ENCODE measurements at places on chromosomes 1 and 21.

DNA sequence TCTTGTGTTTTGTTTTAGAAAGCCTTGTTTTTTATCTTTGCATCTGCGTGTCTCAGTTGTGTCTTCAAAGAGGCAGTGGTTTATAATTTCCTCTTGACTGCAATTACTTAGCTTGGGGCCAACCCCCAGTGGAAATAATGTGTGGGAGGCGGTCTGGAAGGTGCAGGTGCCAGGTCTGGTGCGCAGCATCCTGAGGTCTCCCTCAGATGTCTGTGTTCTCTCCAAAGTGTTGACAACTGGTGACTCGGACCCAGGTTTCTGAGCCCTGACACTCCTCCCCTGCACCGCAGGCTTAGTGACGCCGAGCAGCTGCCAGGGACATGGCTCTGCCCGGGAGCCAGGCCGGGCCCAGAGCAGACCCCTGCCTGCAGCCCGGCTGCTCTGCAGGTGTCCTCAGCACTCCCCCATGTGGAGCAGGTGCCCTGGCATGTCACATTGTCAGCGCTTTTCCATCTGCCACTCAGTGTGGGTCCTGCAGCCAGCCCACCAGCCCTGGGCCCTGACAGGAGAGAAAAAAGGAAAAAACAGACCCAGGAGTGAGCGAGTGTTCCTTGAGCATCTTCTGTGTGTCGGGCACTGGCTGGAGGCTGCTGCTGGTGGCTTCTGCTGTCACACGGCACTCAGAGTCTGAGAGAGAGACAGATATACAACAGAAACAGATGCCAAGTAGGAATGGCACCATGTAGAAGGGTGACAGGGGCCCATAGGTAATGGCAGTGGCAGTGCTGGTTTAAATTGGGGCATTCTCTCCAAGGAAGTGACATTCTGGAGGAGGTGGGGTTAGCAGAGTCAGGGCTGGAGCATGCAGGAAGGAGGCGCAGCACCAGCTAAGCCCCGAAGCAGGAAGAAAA lies 24.8 kb upstream of the SELENON start:
- no peak for DNase-seq

DNA sequence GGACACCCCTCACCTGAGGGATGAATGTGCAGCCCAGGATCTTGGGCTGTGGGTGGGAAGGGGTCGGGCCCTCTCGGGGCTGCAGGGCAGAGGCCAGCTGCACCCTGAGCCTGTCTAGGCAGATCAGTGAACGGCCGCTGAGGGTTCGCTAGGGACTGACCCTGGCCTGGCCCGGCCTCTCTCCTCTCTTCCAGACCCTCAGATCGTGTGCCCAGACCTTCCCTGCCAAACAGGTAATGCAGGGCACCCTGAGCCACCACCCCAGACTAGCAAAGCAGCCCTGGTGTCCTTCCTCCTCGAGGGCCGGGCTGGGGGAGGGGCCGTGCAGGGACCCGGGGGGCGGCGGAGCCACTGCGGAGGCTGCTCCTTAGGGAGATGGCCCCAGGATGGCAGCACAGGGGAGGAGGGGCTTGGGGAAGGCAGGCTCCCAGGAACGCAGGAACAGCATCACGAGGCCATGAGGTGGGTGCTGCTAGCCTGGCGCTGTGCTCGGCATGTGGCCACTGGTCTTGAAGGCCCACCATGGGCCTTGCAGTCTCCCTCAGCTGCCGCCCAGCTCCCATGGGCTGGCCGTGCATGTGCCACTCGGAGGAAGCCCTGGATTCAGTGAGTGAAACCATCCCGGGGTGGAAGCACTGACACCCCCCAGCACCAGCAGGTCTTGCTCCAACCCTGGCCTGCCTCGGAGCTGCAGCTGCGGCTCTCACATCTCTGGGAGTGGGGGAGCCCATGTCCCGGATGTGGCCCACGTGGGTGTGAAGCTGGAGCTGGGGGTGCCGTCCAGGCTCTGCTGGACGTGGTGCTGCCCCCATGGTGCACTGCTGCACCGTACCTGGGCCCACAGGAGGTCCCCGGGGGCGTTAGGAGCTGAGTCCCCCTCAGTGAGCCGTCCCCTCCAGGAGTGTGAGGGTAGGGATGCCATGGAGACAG lies 28.7 kb downstream of the COL6A2 start:
- no peak for DNase-seq

GRCh38 chr1:3892748-3893147 lies 7.3 kb downstream of the C1orf174 start:
- no peak for DNase-seq

- DNase-seq, result peak; percentile 89
Observed at GRCh38 chr1:155061381-155062150, 2.0 kb upstream of the EFNA4 start.

- no peak for DNase-seq
Observed at GRCh38 chr21:35681946-35682345, 378.4 kb downstream of the SETD4 start.

DNA sequence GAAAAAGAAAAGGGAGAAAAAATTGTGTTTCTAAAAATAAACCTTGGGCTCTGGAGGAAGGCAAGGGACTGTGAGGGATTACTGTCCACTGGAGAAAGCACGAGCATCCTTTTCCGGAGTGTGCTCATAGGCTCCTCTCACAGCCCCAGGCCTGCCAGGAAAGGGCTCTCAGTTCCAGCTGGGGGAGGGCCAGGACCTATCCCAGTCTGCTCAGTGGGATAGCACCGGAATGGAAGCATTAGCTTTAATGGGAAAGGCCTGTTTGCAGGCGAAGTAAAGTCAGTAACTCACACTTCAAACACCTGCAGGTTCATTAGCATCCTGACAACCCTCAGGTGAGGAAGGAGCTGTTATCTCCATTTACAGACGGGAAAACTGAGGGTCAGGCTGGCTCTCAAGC lies 113.9 kb upstream of the USP24 start:
- DNase-seq, result peak; percentile 27

DNA sequence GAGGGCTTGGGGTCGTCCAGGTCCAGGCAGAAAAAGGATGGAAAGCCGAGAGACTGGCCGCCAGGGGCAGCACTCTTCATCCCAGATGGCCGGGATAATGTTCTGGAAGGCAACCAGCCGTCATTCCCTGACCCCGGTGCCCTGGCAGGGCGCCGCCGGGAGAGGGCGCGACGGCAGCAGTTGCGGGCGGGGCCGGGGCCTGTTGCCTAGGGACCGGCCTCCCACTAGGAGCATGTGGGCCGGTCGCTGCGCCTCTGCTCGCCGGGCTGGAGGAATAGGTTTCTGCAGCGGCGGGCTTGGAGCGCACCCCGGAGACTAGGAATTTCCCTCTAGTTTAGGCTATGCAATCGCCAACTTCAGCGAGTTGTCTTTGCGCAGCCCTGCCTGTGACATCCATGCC lies 11.0 kb downstream of the DMRTB1 start:
- peak; percentile 95 for DNase-seq

DNA sequence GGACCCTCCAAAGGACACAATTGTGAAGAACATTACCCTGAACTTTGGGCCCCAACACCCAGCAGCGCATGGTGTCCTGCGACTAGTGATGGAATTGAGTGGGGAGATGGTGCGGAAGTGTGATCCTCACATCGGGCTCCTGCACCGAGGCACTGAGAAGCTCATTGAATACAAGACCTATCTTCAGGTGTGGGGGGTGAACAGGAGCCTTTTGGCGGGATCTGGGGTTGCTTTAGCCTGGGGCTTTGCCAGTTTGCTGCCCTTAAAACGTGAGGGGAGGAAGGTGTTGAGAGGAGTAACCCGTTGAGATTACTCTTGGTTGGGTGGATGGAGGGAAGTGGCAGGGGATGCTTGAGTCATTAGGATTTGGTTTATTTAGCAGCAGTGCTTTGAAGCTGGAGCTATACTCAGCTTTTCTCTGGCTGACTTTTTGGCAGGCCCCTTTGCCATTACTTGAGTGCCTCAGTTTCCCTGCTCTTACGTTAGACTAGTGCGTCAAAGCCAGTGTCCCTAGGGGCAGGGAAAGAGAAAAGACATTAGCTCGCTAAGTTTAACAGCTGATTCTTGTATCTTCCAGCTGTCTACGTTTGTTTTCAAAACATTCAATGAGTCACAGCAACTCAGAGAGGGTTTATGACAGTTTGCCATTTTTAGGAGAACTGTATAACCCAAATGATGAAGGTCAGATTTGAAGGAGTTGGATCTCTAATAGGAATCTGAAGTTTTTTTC lies 4.4 kb downstream of the NDUFS2 start:
- DNase-seq, result no peak

DNA sequence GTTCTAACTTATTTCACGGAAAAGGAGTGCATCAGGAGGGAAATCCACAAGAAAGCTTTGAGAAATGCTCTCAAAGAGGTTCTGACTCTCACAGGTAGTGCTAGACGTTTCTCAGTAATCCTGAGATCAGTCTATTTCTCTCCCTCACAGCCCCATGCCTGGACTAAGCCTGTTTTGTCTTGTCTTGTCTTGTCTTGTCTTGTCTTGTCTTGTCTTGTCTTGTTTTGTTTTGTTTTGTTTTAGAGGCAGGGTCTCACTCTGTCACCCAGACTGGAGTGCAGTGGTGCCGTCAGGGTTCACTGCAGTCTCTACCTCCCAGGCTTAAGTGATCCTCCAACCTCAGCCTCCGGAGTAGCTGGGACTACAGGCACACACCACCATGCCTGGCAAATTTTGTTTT lies 133.3 kb upstream of the SGIP1 start:
- DNase-seq, result no peak

GRCh38 chr1:27607239-27607804 lies 3.4 kb upstream of the AHDC1 start:
- no peak for DNase-seq

- peak; percentile 84 for DNase-seq
Observed at GRCh38 chr1:55580845-55581332, 365.7 kb upstream of the USP24 start.

DNA sequence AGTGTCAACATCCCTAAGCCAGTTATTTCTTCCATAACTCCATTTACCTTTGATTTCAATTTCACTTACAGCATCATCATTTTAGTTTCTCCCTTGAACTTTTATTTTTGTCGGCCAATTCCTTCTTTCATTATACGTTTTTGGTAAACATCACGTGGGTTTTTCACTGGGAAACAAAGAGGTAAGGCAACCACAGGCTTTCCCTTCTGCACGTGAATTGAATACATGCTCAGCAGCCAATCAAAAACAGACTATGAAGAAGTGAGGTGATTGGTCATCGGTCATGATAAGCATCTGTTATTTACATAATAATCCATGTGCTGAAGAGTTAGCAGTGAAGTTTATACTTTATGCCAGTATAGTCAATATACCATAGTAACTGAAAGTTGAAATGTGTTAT lies 98.7 kb downstream of the NCAM2 start:
- no peak for DNase-seq

DNA sequence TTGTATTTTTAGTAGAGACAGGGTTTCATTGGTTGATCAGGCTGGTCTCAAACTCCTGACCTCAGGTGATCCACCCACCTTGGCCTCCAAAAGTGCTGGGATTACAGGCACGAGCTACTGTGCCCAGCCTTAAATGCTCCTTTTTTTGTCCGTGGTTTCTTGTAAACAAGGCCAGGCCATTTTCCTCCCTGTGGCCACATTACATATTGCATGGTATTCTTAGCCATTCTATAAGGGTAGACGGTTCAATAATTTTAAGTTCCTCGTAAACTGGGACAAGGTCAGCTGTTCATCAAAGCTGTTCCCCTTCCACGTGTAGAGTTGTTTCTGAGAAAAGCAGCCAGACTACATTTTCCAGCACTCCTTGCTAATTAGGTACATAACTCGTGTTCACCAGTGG lies 10.3 kb upstream of the LUZP1 start:
- DNase-seq, result peak; percentile 35

GRCh38 chr1:211843507-211844298 lies 13.1 kb upstream of the LPGAT1 start:
- DNase-seq, result no peak

DNA sequence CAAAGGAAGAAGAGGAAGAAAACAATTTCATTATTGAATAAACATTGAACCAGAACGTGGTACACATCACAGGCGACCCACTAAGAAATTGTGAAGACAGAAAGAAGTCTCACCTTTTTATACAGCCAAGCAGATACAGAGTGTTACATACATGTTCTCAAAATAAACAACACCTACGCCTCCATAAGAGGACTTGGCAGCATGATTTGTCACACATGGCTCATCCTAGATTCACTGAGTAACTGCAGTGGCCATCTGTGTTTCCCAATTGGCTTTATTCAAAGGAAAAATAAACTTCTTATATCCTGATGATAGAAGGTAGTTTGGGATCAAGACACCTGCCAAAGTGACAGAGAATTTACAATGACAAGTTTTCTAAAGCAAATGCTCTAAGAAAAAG lies 7.6 kb upstream of the KRTAP19-8 start:
- no peak for DNase-seq

- no peak for DNase-seq
Observed at GRCh38 chr21:30233228-30234020, 17.5 kb upstream of the CLDN8 start.

DNA sequence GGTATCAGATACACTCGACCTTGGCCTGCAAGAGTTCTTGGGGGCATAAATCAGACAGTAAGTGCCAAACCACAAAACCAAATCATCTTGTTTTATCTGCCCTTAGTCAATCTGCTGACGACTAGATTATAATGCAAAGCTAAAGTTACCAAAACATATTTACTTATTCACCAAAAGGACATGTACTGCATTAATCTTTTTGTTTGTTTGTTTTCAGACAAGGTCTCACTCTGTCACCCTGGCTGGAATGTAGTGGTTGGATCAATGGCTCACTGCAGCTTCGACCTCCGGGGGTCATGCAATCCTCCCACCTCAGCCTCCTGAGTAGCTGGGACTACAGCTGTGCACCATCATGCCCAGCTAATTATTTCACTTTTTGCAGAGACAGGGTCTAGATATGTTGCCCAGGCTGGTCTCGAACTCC lies 114.7 kb downstream of the APP start:
- DNase-seq, result no peak

DNA sequence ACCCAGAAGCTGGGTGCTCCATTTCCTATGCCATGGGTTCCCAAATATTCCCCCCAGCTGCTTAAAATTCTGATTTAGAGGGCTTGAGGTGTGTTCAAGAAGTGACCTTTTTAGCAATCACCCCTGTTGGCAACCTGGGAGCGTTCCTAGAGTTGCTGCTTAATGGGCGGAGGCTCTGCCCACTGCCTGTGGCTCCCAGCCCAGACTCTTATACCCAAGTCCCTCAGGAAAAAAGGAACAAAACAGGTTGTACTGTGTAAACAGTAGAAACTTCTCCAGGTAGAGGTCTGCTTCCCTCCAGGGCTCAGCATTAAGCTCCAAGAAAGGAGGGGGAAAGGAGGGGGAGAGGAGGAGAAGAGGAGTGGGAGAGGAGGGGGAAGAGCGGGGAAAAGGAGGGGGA lies 14.6 kb upstream of the TENT5C start:
- DNase-seq, result no peak

GRCh38 chr21:45917241-45917640 lies 64.3 kb upstream of the COL6A1 start:
- no peak for DNase-seq

Measured in AG08395 (cell line).